Fibroblast of skin of left biceps (primary cell): ENCODE measurements at places on chromosomes 7 and 10.
A peak's percentile ranks its signal among the peaks of the same experiment; 100 is the strongest.

DNA sequence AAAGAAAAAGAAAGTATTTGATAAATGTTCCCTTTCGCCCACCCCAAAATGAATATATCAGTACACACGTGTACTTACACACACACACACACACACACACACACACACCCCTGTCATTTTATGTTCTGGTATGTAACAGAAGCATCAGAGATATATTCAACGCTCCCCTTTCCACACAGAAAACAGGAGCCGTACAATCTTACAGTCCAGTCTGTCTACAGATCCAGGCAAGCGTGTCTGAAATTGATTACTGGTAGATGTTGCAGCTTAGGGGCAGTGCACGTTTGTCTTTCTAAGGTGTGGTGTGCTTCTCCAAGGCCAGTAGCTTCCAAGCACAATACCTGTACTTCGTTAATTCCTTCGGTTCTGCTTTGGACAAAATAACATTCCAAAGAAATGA is 143.7 kb upstream of the RNF32 start:
- no peak for DNase-seq

DNA sequence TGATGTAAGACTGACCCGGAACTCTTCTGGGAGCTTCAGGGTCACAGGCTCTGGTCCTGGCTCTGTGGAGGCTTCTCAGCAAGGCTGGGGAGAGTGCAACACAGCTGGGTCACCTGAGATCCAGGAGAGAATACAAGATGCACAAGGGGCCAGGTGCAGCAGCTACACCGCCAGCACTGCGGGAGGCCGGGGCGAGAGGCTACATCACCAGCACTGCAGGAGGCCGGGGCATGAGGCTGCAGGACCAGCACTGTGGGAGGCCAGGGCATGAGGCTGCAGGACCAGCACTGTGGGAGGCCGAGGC is 44.3 kb downstream of the PDGFA start:
- no peak for DNase-seq

DNA sequence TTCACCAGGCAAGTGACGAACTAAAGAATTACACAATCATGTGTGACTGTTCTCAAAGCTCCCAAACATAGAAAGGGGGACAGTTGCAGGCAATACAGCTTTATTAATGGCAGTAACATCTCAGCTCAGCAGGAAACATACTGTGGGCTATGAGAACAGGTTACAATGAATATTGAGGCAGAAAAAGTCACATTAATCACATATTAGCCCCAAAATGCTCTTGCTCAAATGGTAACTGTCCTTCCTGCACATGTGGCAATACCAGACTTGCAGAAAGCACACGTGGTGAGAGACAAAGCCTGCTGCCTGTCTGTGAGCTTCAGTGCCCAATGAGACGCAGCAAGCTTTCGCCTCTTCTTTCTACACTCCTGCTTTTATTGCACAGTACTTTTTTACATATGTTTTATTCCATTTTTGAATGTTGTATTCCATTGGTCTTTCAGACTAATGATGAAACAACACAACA is 104.9 kb upstream of the ACBD5 start:
- DNase-seq, result no peak

DNA sequence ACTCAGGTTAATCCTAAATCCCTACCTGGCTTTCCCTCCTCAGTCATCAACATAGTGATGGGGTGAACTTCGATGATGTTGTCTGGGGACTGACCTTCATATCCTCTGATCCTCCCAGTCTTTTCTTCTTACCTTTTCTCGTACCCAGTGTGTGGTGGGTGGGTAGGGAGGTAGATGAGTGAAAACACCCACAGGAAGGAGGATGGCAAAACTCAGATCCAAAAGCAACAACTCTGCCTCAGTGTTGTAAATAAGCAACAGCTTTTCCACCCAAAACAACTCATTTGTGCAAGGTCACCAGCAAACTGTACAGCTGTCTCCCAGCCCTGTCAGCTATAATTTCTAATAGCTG is 38.6 kb downstream of the VOPP1 start:
- no peak for DNase-seq

DNA sequence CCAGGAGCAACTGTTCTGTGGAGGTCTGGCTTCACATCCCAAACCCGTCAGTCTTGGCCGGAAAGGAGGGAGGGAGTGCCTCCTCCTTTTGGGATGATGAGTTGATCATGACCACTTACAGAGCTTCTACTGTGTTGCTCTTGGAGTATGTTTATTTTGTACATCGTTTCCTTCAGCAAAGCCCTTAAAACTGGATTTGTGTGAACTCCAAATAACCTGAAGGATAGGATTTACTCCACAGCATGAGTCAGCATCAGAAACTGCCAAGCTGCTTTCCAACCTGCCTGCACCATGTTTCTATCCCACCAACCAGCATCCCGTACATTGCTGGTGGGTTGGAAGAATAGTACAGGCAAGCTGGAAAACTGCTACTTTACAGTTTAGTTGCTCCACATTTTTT is 3.5 kb downstream of the CCDC201 start:
- no peak for DNase-seq

GRCh38 chr10:80829562-80829961 is 291.9 kb downstream of the SH2D4B start:
- no peak for DNase-seq

DNA sequence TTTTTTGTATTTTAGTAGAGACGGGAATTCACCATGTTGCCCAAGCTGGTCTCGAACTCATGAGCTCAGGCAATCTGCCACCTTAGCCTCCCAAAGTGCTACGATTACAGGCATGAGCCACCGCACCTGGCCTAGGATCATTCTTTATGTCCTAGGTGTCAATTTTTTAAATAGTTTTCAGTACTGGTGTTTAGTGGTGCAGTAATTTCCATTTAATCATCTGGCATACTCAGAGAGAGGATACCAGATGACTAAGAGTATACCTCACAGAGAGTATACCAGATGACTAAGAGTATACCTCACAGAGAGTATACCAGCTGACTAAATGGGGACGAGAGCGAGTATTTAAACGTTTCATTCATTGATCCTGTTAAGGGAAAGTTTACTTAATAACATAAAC is 37.3 kb upstream of the TMEM248 start:
- no peak for DNase-seq

DNA sequence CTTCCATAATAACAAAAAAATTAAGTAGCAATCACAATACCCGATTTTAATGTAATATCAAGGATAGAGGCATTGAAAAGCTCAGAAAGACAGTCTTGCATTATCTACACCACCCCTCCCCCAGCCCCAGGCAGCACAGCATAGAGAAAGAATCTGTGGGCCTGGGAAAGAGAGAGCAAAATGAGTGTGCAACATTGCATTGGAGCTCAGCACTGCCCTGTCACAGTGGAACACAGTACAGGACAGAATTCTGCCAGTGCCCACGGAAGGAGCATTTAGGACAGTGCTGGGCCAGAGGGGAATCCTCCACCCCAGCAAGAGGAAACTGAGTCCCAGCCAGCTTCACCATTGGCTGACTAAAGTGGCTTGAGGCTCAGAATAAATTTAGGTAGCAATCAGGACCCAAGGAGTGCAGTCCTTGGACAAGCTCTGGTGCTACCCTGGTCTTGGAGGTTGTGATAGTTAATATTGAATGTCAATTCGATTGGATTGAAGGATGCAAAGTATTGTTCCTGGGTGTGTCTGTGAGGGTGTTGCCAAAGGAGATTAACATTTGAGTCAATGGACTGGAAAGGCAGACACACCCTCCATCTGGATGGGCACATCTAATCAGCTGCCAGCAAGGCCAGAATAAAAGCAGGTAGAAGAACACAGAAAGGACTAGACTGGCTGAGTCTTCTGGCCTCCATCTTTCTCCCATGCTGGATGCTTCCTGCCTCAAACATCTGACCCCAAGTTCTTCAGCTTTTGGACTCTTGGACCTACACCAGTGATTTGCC is 234.4 kb downstream of the ANK3 start:
- no peak for DNase-seq

GRCh38 chr7:134317434-134317833 is 704 bp upstream of the SLC35B4 start:
- no peak for DNase-seq

DNA sequence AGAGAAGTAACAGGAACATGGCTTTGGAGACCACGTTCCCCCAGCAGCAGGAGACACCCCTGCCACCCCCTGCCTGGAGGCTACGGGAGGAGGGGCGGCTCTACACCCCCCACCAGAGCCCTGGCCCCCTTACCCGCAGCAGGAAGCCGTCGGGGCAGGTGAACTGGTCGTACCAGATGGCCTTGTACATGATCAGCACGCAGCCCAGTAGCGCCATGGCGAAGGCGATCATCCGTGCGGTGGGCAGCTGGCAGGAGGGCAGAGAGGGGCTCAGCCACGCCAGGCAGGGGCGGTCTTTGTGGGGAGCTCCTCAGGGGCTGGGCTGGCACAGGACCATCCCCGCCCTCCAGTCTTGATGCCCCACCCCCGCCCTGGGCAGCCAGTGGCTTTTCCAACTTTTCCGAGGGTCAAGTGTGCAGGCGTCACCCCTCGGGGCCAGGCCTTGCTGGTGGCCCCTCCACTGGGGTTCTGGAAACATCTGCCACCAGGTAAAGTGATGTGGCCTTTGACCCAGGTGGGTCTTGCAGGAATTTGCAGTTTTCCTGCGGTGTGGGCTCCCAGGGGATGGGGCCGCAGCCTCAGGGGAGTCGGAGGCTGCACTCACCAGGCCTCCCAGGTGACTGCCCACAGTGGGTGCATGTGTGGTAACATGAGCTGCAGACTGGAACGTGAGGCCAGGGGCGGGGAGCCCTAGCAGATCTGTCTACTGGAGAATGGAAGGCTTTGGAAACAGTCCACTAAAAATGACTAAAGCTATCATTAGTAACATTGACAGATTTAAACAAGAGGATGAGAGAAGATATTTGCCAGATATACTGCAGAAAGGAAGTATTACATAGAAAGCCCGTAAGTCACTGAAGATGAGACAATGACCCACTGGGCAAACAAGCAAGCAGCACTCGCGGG is 9.7 kb downstream of the CALY start:
- no peak for DNase-seq

- DNase-seq, result no peak
Observed at GRCh38 chr10:88039496-88040200, 176.2 kb downstream of the PTEN start.

DNA sequence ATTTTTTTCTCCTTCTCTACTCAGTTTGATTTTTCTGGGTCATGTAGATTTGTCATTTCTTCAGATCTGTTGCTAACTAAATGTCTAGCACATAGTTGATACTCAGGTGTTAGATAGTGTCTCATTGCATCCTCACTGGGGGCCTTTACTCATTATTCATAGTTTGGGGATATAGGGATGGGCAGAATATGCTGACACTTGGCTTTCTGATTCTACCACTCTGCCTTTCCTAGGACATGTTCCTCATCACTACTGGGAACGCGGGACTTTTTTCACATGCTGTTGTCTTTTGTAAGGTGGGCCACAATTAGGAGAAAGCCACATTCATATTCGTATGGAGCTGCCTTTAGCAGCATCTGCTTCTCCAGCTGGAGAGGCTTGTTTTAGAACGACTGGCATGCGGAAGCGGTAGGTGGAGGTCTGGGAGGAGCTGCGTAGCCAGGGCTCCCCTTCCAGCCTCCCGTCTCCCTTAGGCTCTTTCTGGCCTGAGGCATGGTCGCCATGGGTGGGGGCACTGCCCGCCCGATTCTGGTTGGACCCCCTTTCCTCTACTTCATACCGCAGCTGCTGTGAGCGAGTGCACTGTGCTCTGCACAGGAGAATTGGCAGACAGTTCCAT is 78.8 kb downstream of the SND1 start:
- DNase-seq, result no peak

DNA sequence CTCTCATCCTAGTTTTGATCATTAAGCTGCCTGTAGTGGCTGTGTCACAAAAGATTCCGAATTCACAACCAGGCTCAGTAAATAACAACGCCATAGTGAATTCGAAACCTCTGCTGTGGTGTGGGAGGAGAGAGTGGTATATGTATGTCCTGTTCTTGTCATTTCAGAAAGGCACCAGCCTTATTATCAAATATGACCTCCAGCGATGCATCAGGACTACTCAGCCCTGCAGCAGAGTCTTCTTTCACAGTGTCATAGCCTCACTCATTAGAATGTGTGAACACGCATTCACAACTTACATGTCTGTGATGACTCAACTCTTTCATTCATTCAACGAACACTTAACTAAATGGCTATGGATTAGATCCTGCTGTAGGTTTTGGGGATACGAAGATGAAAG is 15.3 kb downstream of the AOC1 start:
- no peak for DNase-seq

- DNase-seq, result no peak
Observed at GRCh38 chr10:8103543-8103942, 49.1 kb downstream of the GATA3 start.

- DNase-seq, result peak; percentile 43
Observed at GRCh38 chr7:20229646-20230500, 12.7 kb upstream of the MACC1 start.

- no peak for DNase-seq
Observed at GRCh38 chr10:71735709-71736569, 16.4 kb upstream of the C10orf105 start.

- no peak for DNase-seq
Observed at GRCh38 chr7:117836-118614, 74.3 kb upstream of the FAM20C start.

- no peak for DNase-seq
Observed at GRCh38 chr10:92119340-92119739, 171.5 kb downstream of the CPEB3 start.

GRCh38 chr10:4474829-4475228 is 351.2 kb upstream of the AKR1E2 start:
- no peak for DNase-seq

GRCh38 chr7:139329119-139329518 is 12.0 kb upstream of the FMC1 start:
- no peak for DNase-seq

- no peak for DNase-seq
Observed at GRCh38 chr7:56291-56913, 136.0 kb upstream of the FAM20C start.

GRCh38 chr10:28879875-28880682 is 202.8 kb downstream of the BAMBI start:
- DNase-seq, result no peak

DNA sequence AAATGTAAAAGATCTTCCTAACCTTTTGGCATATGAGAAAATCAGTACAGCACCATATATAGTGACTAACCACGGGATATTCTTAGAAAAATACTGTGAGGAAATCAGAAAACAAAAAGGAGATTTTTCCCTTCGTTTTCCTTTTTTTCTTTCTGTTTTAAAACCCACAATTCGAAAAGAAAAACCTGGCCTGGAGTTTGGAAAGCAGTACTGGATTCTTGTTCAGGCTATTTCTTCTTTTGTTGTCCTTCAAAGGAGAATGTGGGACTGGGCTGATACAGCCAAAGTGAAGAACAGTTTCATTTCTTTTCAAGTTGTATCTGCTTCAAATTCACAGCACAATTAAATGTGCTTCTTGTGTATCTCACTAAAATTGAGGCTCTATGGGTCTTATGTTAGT is 156.8 kb upstream of the PHYHIPL start:
- no peak for DNase-seq
